A172 (cell line): ENCODE measurements at places on chromosomes 4 and X.
A peak's percentile ranks its signal among the peaks of the same experiment; 100 is the strongest.

DNA sequence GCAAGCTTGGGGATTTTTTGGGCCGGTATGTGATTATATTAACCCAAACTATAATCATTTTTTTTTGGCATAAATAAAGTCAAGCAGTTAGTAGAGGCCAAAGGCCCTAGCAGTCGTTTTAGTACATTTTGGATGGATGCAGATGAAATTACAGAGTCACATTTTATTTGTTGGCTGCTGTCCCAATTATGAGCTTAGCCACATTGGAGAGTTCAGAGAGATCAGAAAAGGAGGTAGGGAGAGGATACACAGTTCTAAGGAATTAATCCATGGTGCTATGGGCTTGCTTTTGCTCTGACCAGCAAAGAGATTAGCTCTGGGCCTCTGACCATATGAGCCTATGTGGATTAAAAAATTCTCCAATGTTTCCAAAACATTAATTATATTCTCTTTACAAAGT lies 395.1 kb downstream of the RAPGEF2 start:
- no peak for DNase-seq

DNA sequence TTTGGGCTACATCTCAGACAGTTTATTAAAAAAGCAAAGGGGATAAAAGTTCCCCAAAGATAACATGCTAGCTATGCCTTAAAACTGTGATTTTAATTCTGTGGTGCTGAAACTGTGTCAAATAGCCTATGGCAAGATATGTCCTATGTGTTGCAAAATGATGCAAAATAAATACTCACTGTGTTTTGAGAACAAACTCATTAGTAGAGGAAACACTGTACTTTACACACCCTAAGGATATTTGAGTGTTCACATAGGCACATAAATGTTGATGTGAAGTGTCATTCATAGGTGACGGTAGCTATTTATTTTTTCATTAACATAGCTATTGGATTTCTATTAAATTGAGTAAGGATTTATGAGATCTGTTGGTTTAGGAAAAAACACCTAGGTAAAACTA lies 351.9 kb downstream of the FAT4 start:
- no peak for DNase-seq

DNA sequence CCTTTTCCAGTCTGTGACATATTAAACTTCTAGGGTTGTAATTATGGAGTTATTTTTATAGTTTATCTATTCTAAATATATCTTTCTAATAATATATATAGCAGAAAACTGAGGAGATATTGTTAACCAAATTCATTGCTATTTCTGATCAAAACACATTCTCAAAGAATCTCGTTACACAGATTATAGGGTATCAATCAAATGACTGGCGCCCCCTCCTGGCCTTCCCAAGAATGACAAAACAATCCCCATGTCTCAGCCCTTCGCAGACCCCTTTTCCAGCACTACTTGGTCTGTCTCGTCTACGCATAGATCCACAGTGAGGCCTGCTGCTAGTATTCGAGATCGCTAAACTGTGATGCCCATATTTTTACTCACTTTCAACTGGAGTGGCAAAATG lies 209.3 kb downstream of the GPC3 start:
- DNase-seq = no peak

DNA sequence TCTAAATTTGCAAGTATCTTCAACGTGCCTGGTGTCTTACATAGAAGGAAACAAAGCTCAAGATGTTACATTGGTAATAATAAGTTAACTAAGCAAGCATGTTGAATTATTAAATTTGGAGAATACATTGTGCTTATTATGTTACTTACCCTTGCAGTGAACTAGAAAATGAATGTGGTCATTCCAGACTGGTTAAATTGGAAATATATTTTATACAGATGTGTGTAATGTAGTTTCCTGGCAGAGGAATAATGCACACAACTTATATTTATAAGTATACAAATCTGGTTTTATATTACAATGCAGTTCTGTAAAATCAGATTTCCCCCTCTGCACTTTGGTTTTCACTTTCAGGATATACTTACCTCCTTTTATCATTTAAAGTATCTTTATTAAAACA lies 159.9 kb upstream of the SLIT2 start:
- no peak for DNase-seq

- DNase-seq = peak; percentile 35
Measured at GRCh38 chr4:39348371-39349315, 17.5 kb downstream of the RFC1 start.

DNA sequence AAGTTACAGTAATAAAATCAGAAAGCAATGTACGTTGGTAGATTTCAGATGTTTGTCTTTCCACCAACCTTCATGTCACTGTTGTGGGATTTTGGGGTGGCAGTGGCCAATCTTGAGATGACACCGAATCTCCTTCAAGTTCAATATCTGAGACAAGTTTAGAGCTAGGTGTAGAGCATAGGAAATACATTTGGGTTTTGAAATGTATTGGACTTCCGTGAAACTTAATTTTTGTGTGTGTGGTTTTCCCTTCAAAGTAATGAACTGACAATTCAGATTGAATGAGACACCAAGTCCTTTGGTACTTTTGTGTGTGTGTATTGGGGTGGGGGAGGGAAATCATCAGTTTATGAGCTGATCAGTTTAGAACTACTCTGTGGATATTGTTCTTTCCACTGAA lies 1.8 kb downstream of the WDR44 start:
- no peak for DNase-seq

DNA sequence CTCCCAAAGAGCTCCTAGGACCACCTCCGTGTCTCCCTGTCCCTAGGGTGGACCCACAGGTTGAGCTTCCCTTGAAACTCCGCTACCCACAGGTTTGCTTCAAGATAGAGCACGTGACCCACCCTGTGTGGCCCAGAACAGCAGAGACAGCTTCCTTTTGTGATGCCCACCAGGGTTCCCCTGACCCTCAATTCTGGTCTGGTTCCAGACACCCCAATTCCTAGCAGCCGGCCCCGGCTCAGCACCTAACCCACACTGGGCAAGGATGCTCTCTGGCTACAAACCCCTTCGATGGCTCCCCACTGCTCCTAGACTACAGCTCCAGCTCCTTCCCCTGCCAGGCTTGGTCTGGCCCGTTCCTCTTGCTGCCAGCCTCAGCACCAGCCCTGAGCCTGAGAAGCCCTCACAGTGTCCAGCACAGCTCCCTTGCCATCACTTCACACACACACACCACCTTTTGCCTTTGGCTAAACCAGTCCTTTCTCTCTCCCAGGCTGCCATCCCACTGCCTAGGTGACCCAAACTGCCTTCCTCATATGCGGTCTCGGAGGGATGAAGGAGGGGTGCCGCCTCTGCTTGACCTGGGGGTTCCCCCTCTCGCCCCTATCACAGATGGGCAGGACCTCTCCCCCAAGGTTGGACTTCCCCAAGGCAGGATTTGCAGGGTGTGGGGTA lies 6.2 kb downstream of the PNCK start:
- DNase-seq = no peak

GRCh38 chr4:20624793-20625374 lies 75.4 kb upstream of the PACRGL start:
- DNase-seq = no peak

- peak; percentile 29 for DNase-seq
Measured at GRCh38 chr4:135244696-135245095, 1043.1 kb upstream of the PABPC4L start.

DNA sequence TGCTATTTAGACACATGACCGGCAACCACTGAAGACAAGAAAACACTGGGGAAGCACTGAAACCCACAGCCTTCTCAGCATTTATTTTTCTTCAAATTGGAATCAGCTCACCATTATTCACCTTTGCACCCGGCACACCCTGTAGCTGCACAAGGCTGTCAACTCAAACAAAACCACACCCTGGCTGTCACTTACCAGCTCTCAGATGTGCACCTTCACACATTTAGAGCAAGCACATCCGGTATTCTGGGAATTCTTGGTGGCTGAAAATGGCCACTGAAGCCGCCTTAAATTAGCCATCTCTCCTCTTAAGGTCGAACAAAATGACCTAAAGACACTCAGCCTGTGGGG lies 5.9 kb downstream of the ZFYVE28 start:
- DNase-seq = no peak
